ENCODE measurements at places on chromosomes 11 and 22.

DNA sequence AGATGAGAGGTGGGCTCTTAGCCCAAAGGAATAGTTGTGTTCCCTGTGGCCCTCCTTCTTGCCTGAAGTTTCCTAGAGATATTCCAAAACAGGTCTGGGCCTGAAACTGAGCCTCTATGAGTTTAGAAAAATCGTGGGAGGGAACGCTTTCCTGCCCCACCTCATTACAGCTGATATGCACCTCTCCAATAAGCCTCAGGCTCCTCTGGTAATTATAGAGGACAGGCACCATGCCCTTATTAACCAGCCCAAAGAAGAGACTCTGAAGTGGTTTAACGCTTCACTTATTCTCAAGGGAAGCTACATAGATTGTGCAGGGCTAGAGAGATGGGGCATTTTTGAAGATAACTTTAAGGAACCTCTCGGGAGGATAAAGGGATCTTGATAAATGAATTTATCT, 3.4 kb upstream of the MPZL2 start:
- DNase-seq = no peak

GRCh38 chr11:94751218-94751609, 16.9 kb upstream of the AMOTL1 start:
- no peak for DNase-seq

- no peak for DNase-seq
Observed at GRCh38 chr11:80155412-80156017, 714.7 kb upstream of the TENM4 start.

DNA sequence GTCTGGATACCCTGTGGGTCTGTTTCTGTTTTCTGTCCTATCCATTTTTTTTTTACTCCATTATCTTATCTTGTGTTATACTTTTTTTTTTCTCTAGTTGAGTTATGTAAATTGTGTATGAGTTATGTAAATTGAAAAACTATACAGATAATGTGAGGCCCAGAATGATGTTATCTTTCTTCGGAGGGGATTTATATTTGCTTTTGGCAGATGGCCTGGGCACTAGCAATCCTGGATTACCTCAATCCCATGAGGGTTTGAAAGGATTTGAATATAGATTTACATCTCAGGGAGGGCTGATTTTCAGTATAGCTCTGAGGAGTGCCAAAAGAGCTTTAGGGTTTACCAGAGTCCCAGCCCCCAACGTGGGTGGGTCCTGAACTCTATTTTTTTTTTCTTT, 71.0 kb downstream of the CSTPP1 start:
- no peak for DNase-seq

DNA sequence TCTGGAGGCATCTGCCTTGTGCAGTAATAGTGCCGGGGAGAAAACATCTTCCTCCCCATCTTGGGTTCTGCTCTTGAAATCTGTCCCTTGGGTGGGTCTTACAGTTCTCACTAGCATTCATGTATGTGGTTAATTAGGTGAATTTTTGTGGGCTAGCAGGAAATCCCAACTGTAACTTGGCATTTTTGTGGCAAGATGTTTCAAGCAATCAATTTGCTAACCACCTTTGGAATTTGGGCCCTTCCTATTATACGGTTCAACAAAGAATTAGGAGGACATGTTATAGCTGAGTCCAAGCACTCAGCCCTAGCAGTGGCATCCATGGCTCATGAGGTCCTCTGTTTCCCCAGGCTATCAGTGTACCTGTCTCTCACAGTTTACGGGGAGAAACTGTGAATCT, 89.1 kb upstream of the MTNR1B start:
- no peak for DNase-seq

DNA sequence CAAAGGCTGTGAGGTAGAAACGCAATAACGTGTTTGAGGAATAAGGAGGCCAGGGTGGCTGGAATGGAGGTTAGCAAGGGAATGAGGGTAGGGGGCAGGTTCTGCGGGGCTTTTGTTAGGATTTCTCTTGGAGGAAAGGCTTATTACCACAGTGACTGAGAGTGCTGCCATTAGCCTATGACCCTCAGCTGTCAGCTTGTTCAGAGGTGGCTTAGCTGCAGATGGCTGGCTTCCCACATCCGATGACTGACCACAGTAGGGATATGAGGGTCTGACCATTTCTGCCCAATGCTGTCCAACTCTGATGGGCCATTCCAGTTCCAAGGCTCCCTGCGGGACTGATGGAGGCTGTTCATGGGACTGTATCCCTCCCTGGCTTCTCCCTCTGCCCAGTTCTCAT, 181.8 kb downstream of the MIAT start:
- no peak for DNase-seq

DNA sequence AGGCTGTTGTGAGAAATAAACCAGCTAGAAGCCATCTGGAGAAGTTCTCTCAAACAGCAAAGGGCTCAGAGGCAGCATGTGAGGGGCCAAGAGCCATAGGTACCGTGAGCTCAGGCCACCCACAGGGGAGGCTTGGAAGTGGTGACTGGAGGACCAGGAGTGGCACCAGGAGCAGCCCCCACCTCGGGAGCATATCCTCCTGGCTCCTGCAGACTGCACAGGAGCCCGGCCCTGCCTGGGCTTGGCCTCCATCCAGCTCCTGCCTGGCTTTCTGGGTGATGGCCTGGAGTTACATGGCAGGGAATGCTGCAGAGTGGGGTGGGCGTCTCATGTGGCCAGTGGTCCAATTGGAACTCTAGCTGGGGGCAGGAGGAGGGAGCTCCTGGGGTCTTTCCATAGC, 4.2 kb upstream of the MPPED1 start:
- DNase-seq = no peak
